ENCODE measurements at places on chromosomes 2 and 18.

GRCh38 chr18:27412556-27412955 lies 227.4 kb upstream of the CHST9 start:
- no peak for DNase-seq

- DNase-seq, result no peak
Measured at GRCh38 chr18:70366174-70366573, 77.3 kb downstream of the SOCS6 start.

DNA sequence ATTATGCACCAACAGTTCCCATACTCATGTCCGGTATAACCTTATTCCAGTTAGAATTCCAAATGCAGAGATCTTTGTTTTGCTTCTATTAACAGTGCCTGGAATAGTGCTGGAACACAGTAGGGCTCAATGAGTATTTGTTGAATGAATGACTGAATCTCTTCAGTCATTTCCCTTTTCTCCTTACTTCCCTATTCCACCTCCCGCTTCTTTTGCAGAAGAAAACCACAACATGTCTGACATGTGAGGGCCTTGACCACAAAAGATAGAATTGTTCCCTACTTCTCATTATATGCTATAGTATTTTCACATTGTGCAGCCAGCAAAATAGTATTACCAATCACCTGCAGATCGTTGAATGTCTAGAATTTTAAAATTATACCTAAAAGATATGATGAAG lies 19.5 kb upstream of the HNRNPLL start:
- DNase-seq, result no peak

GRCh38 chr2:47043891-47044239 lies 111.2 kb downstream of the STPG4 start:
- DNase-seq, result no peak

GRCh38 chr18:28248653-28249052 lies 71.7 kb upstream of the CDH2 start:
- no peak for DNase-seq

- no peak for DNase-seq
Measured at GRCh38 chr2:183868153-183868552, 730.2 kb upstream of the ZNF804A start.

DNA sequence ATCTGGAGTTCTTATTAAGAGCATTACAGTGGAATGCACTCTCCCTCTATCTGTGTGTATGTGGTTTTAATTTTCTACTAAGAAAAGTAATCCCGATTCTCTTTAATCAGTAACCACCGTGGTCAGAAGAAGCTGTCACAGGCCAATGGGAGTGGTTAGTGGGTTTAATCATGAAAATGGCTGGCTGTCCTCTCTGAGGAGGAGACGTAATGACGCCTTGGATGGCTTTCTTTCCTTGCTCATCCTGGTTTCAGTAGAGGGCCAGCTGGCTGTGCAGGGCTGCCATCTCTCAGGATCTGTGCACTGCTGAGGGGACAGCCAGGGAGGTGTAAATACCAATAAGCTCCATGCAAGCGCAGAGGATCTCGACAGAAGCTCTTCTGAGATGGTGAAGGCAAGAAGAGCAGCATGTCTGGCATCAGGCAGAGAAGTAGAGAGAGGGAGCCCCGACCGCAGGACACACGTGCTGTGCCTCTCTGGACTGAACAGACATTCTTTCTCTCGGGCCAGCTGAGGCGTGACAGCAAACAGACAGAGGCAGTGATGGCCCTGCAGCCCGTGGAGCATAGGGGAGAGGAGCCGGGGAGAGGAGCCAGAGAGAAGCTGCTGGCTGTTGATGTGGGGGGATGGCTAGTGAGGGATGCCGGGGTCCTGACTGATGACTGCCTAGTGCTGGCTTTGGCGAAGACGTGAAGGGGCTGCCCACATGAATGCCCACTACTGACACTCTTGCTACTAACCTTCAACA lies 65.1 kb upstream of the DAPL1 start:
- no peak for DNase-seq

DNA sequence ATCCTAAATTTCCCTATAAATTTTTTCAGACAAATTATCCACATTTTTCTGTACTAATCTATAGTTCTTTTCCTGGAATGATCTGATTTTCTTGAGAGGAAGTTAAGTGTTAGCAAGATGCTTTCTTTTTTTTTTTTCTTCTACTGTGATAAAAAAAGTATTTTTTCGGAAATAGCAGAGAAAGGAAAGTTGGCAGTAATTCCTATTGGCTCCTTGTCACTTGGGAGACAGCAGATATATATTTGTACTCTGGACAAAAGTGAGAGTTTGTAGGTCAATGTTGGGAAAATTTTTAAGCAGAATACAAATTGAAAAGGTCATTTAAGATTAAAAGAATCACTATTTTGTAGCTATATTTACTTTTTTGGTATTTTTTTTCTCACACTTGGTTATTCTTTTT lies 635.7 kb upstream of the NRXN1 start:
- no peak for DNase-seq

- no peak for DNase-seq
Measured at GRCh38 chr2:120851116-120851773, 115.6 kb downstream of the GLI2 start.

GRCh38 chr2:3574155-3574554 lies 905 bp upstream of the RPS7 start:
- no peak for DNase-seq

GRCh38 chr2:207720517-207721187 lies 9.2 kb downstream of the CCNYL1 start:
- no peak for DNase-seq

DNA sequence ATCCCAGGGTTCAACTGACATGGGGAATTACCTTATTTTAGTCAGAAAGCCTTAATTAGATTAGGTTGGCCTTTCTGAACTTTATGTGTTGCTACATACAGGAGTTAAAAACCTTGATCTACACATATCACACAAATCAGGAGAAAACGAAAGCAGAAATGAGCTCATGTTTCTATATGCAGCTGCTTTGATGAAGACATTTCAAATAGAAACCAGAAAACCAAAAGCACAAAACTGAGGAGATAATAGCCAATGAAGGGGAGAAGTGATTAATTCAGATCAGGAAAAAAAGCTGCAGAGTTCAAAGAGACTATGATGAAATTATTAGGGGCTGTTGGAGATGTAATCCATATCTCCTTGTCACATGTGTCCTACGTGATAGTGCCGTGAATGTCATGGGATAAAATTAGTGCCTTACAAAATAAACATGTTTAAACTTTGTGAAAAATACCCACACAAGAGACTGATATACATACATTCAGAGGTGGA lies 255.0 kb downstream of the CAMKMT start:
- DNase-seq, result no peak

- DNase-seq, result no peak
Measured at GRCh38 chr2:21467280-21467818, 343.6 kb downstream of the TDRD15 start.

DNA sequence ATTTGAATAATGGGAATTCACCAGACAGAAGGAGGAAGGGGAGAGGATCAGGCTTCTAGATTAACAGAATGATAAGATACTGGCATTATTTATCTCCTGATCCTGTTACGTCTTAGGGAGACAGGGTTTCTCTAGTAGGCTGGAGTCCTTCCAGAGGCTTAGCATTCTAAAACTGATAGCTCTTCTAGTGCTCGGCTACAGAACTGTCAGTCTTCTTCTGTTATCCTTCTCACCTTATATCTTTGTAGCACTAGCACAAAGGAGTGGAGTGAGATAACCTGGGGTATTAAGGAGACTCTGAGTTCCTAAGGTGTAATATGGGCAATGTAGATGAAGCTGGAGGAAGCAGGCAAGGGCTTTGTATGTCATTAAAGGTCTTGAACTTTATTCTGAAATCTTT lies 52.1 kb downstream of the PIKFYVE start:
- DNase-seq, result no peak

- DNase-seq, result no peak
Measured at GRCh38 chr2:60794271-60794863, 38.3 kb downstream of the PAPOLG start.

GRCh38 chr2:18319987-18320386 lies 240.5 kb downstream of the RDH14 start:
- no peak for DNase-seq

DNA sequence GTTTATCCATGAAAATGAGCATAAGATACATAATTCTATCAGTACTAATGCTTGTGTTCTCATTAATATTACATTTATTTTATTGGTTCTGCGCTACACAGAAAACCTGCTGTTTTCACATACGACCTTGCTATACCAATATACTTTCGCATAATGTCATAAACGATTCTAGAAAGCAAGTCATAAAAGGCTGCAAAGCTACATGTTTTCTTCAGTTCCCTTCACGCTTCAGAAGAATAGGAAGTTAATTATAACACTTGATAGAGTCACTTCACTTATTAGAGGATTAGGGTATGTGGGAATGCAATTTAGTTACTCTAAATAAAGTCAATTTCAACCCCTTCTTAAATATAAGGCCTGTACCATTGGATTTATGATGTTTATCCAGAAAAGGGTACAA lies 29.0 kb downstream of the PSME4 start:
- DNase-seq, result no peak

DNA sequence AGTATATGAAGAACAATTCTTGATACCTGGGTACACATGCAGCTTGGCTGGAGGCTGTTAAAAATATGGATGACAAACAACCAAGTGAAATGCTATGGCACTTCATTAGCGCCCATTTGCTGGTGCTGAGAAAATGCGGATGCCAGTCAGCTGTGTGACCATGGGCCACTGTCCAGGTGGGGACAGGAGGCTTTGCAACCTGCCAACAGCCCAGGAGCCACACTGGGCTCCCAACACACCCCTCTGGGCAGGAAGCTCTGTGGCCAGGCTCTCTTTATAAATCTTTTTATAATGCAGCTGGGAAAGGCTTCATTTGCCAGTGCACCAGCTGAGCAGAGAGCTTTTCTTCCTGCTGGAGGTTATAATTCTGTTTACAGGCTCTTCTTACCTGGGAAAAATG lies 19.9 kb downstream of the RNF144A start:
- no peak for DNase-seq

- DNase-seq, result no peak
Measured at GRCh38 chr2:68341583-68341982, 21.8 kb upstream of the CNRIP1 start.

- DNase-seq, result no peak
Measured at GRCh38 chr18:13266218-13267100, 47.9 kb downstream of the LDLRAD4 start.

- no peak for DNase-seq
Measured at GRCh38 chr2:61055557-61055956, 10.1 kb upstream of the SANBR start.

DNA sequence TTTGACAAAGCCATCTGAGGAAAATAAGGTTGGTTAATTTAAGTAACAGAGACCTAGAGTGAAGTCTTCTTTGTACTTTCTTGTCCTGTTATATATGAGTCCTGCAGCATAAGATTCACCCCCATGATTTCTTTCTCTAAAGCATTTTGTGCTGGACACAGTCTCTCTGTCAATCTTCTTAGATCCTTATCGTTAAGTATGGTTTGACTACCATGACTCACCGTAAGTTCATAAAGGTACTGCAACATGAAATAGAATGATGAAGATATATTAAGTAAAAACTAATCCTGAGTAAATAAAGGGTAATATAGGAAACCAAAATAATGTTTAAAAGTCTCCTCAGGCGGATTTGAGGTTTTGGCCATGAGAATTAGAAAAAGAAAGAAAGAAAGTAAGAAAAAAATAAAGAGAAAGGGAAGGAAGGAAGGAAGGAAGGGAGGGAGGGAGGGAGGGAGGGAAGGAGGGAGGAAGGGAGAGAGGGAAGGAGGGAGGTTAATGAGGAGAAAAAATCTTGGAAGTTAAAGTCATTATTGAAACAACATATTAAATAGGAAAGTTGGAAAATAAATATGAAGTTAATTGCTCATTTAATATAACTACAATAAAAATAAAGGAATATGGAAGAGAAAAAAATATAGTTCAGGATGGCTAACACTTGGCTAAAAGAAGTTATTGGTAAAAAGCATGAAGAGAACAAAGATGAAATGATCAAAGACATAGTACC lies 980.3 kb upstream of the CDH2 start:
- DNase-seq, result no peak

DNA sequence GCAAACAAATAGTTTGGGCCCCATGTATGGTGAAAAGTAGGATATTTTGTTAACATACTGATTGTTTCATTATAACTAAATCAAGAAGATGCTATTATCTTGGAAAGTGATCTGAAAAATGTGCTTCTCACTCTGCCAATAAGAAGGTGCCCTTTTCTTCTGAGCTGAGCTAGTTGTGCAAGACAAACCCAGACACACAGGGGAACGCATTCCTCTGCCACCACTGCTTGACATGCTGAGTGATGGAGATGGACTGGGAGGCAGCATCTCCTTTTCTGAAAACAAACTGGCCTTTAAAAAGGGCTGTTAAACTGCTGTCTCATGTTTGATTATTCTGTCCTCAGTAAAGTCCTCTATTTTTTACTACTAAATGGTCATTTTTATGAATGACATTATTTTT lies 1989.9 kb upstream of the CELF4 start:
- DNase-seq, result no peak

DNA sequence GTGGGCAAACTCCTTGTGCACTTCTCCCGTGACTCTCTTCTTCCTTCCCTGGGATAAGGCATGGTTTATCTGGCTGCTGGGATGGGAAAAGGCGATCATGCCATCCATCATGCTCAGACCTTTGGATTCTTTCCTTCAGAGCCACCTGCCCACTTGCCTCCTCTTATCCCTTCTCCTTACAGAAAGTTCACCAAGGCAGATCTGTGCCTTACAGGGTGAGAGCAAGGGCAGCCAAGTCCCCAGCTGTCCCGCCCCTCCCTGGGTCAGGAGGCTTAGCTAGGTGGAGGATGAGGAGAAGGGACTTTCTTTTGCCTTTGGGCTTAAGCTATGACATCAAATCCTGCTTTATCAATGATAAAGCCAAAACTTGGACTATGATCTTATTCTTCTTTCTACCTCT lies 47.6 kb downstream of the KCNE4 start:
- no peak for DNase-seq

GRCh38 chr2:160667811-160668210 lies 174.2 kb upstream of the RBMS1 start:
- no peak for DNase-seq

DNA sequence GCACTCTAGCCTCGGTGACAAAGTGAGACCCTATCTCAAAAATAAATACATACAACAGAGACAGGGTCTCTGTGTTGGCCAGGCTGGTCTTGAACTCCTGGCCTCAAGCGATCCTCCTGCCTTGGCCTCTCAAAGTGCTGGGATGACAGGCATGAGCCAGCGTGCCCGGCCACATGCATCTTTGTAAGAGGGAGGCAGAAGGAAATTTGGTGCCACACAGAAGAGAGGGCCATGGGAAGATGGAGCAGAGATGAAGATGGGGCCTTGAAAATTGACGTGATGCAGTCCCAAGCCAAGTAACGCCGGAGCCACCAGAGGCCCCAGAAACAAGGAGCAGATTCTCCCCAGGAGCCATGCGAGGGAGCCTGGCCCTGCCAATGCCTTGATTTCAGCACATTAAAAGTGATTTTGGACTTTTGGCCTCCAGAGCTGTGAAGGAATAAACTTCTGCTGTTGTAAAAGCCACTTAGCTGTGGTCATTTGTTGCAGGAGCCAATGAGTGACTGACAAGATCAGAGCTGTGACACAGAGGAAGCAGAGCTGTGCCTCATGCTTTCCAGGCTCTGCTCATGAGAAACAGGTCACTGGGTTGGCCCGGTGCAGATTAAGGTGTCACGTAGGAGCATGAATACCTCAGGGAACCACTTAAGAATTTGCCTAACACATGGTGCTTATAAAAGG lies 2.7 kb upstream of the SLC66A2 start:
- no peak for DNase-seq
